ENCODE measurements at places on chromosomes 5 and 9. TPM values are rescaled to one million over a fixed set of nuclear protein-coding genes. Genes with fewer than 3 reads are reported as not detected.

Gene SLC34A3
- not detected for total RNA-seq

Gene TOR4A
- 16.5 TPM for total RNA-seq

DNA sequence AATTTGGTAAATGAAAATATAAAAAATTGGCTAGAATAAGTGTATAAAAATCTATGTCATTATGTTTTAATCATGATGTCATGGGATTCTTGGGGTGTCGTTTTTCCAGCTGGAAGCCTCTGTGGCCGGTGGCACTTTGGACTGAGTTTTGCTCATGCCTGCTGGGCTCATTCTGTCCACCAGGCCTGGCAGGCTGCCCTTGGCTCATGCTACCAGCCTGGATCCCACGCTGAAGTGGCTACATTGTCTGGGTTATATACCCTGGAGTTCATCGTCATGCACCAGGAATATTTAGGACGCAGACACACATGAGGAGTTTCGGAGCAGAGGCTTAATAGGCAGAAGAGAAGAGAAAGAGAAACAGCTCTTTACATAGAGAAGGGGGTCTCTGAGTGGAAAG is 1913.7 kb upstream of the WWC1 start:
- DNase-seq: peak; percentile 67

Gene CARTPT
- total RNA-seq: not detected
